ENCODE measurements at places on chromosomes 6 and 20. TPM values are rescaled to one million over a fixed set of nuclear protein-coding genes. Genes with fewer than 3 reads are reported as not detected.

The BPIFB1 gene
- total RNA-seq = not detected

The LPA gene
- total RNA-seq = 0.09 TPM

The TPBG gene
- total RNA-seq = 24.7 TPM

The DEFB124 gene
- not detected for total RNA-seq

The C20orf204 gene
- 0.64 TPM for total RNA-seq

The RGS17 gene
- total RNA-seq = 1.6 TPM

The ARHGAP40 gene
- 4.5 TPM for total RNA-seq

The LY6G6D gene
- total RNA-seq = not detected

DNA sequence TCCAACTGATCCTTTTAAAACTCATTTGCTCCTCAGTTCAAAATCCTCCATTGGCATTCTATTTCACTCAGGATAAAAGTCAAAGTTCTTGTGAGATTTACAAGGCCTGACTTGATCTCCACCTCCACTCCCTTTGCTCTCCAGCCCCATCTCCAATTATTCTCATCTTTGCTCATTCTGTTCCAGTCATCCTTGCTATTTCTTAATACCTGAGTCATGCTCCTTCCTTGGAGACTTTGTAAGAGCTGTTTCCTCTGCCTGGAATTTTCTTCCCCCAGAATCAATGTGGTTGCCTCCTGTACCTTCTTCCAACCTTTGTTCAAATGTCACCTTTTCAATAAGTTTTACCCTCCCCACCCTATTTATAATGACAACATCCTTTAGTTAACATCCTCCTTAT is 373.5 kb downstream of the HTR1B start:
- DNase-seq = no peak

- DNase-seq = no peak
These were observed 905 bp downstream of the RARS2 start for GRCh38 chr6:87588756-87589407.

DNA sequence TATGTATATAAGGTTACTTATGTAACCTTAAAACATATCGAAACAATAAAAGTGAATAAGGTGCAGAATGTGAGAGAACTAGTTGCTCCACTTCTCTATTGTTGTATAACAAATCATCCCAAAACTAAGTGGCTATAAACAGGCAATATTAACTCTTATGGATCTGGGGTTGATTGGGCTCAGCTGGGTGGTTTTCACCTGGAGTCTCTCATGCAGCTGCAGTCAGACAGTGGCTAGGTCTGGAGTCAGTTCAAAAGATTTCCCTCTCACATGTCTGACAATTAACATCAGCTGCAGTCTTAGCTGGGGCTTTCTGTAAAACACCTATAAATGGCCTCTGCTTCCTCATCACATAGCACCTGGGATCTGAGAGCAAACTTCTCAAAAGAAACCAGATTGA is 288.4 kb upstream of the SASH1 start:
- no peak for DNase-seq

DNA sequence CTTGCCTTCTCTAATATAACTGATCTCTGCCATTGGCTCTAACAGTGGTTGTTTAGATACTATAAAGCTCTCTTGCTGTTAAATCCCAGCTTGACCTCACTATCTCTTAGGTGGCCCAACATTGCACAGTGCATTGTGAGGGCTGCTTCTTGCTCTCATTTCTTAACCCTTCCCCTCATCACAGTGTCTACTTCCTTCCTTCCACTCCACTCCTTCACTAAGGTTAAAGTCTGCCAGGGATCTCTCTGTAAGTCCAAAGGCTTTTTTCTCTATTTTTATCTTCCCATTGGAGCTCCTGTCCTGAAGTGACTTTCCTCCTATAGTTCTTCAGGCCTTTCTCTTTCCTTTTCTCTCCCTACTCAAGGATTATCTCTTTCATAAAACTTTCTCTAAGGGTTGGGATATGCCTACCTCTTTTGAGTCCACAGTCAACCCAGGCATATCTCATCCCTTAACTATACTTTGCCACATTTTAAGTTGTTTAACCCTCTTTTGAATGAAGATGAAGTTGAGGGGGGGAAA is 4.0 kb upstream of the TBC1D22B start:
- DNase-seq = no peak

GRCh38 chr6:9360881-9361280 is 925.5 kb upstream of the SLC35B3 start:
- no peak for DNase-seq

- DNase-seq = peak; percentile 14
These were observed 25.2 kb downstream of the TGM3 start for GRCh38 chr20:2320813-2321658.

DNA sequence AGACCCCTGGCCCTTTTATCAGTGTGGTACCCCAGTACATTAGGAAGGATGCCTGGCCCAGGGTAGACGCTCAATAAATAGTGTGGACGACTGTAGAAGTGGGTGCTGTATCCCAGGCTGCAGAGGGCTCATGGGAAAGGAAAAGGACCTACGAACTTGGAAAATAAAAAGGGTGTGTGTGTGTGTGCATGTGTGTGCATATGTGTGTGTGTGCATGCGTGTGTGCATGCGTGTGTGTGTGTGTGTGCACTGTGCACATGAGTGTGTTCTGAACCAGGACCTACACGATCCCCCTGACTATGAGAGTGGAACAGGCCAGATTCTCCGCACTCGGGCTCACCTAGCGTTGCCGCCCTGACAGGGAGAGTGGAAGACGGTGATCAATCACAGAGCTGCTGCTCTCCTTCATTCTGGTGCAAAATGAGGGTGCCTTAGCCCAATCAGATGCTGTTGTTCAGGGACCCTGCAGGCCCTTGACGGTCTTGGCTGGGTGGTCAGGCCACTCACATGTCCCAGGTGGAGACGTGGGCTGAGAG is 3.5 kb upstream of the UNC93A start:
- DNase-seq = no peak

GRCh38 chr6:153858529-153858928 is 180.5 kb upstream of the OPRM1 start:
- DNase-seq = no peak

DNA sequence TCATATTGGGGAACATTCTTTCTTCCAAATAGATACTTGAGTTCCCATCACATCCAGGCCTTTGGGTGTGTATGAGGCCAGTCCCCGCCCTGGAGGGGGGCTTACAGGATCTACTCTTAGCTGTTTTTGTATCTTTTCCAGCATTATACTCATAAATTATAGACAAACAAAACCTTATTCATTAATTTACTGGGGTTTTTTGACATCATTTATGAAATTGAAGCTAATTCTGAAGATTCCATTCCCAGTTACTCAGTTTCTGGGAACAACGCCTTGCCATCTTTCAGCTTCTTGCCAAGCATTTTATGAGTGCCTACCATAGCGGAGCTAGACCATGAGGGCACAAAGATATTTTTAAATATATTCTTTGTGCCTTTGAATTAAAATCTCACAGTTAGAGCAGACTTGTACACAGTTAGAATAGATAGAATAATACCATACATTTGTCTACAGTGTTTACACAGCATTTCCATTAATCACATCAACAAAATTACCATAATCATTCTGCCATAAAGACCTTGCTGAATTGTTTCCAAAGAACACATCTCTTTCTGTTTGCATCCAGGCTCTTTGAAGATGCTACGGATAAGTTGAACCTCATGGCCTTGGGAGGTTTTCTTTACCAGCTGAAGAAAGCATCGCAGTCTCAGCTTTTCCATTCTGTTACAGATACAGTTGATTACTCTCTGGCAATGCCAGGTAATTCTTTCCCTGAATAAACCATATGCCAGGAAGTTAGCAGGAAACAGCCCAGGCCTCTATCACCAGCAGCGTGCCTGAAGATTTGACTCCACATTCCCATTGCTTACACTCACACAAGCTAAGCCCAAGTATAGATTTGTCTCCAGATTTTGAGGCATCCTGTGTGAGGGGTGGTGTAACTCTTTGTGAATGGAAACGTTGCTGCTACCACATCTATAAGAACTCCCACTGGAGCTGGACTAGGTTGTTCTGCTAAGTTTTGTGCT is 75.4 kb upstream of the PBOV1 start:
- no peak for DNase-seq

DNA sequence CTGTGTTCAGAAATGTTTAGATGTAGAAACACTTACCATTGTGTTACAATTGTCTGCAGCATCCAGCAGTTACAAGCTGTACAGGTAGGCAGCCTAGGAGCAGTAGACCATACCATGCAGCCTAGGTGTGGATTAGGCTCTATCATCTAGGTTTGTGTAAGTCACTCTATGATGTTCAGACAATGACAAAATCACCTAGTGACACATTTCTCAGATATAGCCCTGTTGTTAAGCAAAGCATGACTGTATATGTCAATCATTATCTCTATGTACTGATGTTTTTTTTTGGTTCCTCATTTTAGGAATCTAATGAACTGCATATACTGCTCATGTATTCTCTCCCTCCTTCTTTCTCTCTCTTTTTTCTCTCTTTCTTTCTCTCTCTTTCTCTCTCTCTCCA is 22.2 kb downstream of the CST8 start:
- no peak for DNase-seq

- DNase-seq = peak; percentile 85
These were observed 1.6 kb downstream of the UTRN start for GRCh38 chr6:144286503-144287393.

DNA sequence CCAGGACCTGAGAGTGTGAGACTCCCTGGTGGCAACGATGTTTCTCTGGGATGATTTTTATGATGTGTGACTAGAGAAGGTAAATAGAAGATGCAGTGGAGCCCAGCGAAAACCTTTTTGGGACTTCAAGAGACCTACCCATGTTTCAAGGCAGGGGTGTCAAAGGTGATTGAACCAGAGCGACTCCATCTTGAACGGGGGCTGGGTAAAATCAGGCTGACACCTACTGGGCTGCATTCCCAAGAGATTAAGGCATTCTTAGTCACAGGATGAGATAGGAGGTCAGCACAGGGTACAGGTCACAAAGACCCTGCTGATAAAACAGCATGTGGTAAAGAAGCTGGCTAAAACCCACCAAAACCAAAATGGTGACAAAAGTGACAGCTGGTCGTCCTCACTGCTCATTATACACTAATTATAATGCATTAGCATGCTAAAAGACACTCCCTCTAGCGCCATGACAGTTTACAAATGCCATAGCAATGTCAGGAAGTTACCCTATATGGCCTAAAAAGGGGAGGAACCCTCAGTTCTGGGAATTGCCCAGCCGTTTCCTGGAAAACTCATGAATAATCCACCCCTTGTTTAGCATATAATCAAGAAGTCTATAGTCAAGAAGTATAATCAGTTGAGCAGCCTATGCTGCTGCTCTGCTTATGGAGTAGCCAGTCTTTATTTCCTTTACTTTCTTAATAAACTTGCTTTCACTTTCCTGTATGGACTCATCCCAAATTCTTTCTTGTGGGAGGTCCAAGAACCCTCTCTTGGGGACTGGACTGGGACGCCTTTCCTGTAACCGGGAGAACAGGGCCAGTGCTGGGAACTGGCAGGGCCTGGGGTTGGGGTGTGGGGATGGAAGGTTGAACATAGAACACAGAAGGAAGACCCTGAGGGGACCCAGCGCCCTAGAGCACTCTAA is 526.4 kb downstream of the QKI start:
- DNase-seq = no peak

GRCh38 chr20:60071965-60072364 is 113.7 kb downstream of the CDH26 start:
- no peak for DNase-seq

GRCh38 chr6:159513074-159513720 is 179.8 kb downstream of the SOD2 start:
- DNase-seq = no peak

- no peak for DNase-seq
These were observed 124.9 kb downstream of the TIAM2 start for GRCh38 chr6:155120034-155120433.

- DNase-seq = no peak
These were observed 159.2 kb upstream of the COL21A1 start for GRCh38 chr6:56406276-56407269.
